Psoas muscle (tissue), 8 donors: ENCODE measurements at places on chromosomes 11 and 22. TPM values are rescaled to one million over a fixed set of nuclear protein-coding genes. Genes with fewer than 3 reads are reported as not detected.

DNA sequence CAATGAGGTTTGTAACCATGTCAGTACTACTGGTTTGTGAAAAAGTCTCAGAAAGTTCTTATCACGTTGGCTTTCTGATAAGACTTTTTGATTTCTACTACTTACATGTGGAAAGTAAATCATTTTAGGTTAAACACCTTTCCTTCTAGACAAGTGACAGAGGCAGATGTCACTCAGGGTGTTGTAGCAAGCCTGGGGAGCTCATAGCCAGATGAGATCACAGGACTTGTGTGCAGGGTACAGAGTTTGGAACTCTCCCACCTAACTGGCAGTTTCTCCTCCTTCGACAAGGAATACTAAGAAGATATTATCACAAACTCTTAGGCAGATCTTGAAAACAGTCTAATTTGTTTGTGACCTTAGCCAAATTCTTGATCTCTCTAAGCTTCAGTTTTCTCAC lies 49.4 kb upstream of the PICALM start:
- H3K4me3 ChIP-seq, result no peak overlapping the region
- H3K36me3 ChIP-seq, result no peaks in the 10 kb centered on the region
- no peak for DNase-seq
- no peaks in the 10 kb centered on the region for H3K4me1 ChIP-seq
- no peaks in the 10 kb centered on the region for H3K27me3 ChIP-seq

Gene PRG3
- not detected for total RNA-seq

- H3K27me3 ChIP-seq, result no peaks in the 10 kb centered on the region
- no peaks in the 10 kb centered on the region for H3K36me3 ChIP-seq
- no peak overlapping the region for H3K27ac ChIP-seq
- H3K4me1 ChIP-seq, result no peaks in the 10 kb centered on the region
- no peak overlapping the region for H3K4me3 ChIP-seq
These were observed 564.3 kb downstream of the MN1 start for GRCh38 chr22:27237080-27237741.

DNA sequence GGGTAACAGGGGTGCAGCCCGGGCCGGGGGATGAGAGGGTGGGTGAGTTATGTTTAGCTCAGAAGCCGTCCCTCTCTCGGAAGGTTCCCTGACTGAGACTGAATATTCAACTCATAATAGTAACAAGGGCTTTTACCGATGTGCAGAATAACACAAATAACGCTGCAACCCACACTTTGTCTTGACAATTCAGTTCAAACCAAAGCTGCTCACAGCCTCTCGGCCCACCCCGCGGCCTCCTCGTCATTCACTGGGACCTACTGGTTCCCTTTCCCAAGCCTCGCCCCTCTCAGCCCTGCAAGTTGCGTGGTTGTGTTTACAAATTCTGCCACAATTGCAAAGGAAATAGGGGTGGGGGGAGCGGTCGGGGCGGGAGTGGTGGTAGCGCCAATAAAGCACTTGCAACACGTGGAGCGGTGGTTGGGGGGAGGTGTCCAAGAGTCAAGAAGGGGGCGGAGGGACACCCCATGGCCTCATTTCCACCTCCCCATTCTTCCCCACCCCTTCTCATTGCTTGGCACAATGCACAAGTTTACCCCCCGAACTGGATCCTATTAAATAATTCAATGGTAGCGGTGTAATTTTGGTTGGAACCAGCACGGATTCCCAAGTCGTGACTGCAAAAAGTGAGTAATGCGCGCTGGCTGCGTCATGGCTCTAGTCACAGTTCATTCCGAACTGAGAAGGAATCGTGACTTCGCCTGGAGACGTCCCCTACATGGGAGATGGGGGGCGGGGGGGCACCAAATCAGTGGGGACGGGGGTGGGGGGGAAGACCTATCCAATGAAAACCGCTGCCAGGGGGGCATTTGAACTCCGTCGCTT lies 102.0 kb upstream of the HSD17B12 start:
- no peak for DNase-seq
- H3K27ac ChIP-seq, result no peak overlapping the region
- no peaks in the 10 kb centered on the region for H3K36me3 ChIP-seq
- peaks cover 43% of the 10 kb centered on the region for H3K27me3 ChIP-seq
- peak overlapping the region; percentile 75 for H3K4me3 ChIP-seq

Gene MMP12
- total RNA-seq, result not detected

- H3K36me3 ChIP-seq, result no peaks in the 10 kb centered on the region
- peaks cover 47% of the 10 kb centered on the region for H3K4me1 ChIP-seq
- H3K27me3 ChIP-seq, result no peaks in the 10 kb centered on the region
- H3K4me3 ChIP-seq, result no peak overlapping the region
These were observed 29.5 kb downstream of the PPFIBP2 start for GRCh38 chr11:7543302-7543701.
